ENCODE measurements at places on chromosomes 4 and X.

DNA sequence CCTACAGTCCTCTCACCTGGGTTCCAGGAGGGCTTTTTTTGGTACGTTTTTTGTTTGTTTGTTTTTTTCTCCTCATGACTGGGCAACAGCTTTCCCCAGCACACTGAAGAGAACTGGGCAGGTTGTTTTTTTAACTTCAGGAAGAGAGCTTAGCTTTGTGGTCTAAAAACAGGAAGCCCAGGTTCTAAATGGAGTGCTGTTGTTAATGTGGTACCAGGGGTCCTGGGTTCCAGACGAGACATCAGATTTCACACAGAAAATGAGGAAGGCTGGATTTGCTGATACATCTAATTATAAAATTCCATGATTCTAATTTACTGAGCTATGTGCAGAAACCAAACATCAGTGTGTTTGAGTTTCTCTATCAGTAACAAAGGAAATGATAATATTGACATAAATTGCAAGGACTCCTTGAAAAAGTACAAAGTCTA, 4.2 kb downstream of the MYOZ2 start:
- DNase-seq = peak; percentile 21

GRCh38 chr4:155445306-155445705, 68.5 kb upstream of the MAP9 start:
- DNase-seq = no peak

- DNase-seq = no peak
Measured at GRCh38 chrX:84760560-84760959, 243.1 kb upstream of the APOOL start.

DNA sequence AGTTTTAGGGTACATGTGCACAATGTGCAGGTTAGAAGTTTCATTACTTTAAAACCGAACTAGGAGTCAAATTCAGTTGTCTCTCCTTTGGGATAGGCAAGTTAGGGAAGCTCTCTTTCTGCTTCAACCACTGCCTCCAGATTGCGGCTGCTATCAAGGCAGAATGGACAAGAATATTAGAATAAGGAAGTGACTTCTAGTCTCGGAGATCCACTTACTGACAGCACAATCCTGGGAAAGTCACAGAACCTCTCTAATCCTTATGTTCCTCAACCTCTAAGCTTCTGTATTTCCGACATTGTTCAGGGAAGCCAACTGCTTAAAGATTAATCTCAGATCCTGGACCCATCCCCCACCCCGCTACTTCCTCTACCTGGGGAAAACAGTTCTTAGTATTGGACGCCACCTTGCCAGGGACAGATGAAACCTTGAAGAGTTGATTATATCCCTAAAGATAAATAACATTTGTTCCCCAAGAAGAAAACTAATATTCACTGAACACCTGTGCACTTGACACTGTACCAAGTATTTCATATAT, 2.1 kb downstream of the NUP62CL start:
- no peak for DNase-seq
